ENCODE measurements at places on chromosomes 2 and 18.

DNA sequence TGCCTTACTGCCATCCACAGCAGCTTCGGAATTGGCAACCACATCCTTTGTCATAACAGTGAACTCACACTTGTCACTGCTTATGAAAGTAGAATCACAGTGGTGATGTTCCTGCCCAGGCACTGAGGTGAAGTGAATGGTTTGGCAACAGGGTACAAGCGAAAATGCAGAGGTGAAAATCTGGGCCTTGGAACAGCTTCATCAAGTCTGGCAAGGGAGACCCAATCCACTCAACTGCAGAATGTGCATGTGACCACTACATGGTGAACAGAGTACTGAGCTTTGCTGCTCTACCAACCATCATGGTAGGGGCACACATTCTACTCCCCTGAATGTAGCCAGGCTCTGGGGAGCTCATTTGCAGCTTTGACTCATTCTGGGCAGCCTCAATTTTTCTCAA, 15.0 kb upstream of the SKA1 start:
- H3K27me3 ChIP-seq: peaks cover 37% of the 10 kb centered on the region
- DNase-seq: no peak
- H3K36me3 ChIP-seq: no peaks in the 10 kb centered on the region
- no peak overlapping the region for H3K27ac ChIP-seq
- no peak overlapping the region for H3K4me3 ChIP-seq

- H3K4me1 ChIP-seq: no peaks in the 10 kb centered on the region
- DNase-seq: no peak
- no peaks in the 10 kb centered on the region for H3K27me3 ChIP-seq
- no peak overlapping the region for H3K27ac ChIP-seq
Observed at GRCh38 chr2:55395724-55396605, 23.7 kb downstream of the CCDC88A start.

DNA sequence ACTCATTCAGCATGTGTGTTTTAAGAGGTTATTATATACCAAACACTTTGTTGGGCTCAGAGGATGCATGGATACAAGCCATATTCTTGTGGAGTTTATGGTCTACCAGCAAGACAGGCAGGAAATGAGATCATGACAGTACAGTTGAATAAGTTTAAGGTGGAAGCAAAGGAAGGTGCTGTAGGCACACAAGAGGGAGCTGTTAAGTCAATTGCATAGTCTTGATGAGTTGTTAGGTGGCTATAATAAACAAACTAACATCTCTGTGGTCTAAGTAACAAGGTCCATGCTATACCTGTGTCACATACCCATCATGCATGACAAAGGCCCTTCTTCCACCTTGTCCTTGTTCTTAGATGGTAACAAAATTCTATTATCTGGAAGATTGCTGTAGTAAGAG, 538.3 kb downstream of the CNTNAP5 start:
- no peak overlapping the region for H3K27ac ChIP-seq
- no peak for DNase-seq
- H3K4me3 ChIP-seq: no peak overlapping the region

DNA sequence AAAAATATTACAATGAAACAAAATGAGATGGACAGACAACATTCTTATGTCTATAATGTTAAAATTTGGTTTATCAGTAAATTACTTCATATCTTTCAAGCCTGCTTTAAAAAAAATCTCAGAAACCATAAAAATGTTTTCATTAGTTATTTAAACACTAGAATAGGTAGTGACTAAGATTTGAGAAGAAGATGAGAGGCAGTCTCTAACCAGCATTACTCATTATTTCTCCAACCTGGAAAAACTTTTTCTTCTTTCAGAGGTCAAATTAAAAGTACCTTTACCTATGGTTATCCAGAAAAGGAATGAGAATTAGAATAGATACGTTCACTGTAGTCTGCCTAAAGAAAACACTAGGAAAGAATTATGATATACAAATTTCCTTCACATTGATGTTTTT, 50.3 kb downstream of the IKZF2 start:
- H3K4me1 ChIP-seq: peaks cover 9% of the 10 kb centered on the region
- H3K27ac ChIP-seq: no peak overlapping the region
- no peaks in the 10 kb centered on the region for H3K36me3 ChIP-seq
- no peak for DNase-seq
- no peak overlapping the region for H3K4me3 ChIP-seq

DNA sequence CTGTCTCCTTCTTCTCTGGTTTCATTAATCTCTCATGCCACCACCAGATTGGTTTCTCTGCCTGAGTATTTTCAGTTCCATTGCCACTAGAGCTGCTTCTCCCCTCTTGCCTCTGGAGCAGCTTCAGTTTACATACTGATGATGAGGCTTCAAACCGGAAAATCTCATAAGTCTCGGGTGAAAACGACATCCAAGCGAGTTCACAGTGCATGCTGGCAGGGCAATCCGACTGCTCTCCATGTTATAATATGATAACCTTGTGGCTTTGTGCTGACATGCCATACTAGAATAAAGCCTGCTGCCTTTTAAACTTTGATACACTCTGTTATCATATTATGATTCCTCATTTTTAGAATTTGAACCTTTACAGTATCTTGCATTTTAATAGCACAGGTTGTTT, 153.5 kb downstream of the PRPF40A start:
- no peaks in the 10 kb centered on the region for H3K4me1 ChIP-seq
- H3K4me3 ChIP-seq: no peak overlapping the region
- no peaks in the 10 kb centered on the region for H3K36me3 ChIP-seq
- no peak overlapping the region for H3K27ac ChIP-seq
- no peaks in the 10 kb centered on the region for H3K27me3 ChIP-seq
- DNase-seq: no peak

DNA sequence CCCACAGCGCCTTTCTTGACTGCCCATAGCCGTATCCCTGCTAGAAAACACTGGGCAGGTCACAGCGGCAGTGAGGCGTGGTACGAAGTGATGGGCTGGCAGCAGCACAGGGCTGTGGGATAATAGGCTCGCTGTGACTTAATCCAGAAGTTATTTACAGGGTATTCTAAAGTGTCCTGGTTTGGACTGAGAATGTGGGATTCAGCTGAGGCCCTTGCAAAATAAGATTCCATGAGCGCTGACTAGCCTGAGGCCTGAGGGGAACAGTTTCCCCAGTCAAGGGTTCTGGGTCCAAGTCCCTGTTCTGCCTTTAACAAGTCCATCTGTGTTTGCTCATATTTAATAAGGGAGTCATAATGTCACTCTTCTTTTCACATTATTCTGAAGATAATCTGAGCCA, 34.6 kb downstream of the SETBP1 start:
- H3K4me1 ChIP-seq: peaks cover 27% of the 10 kb centered on the region
- H3K4me3 ChIP-seq: no peak overlapping the region
- no peak for DNase-seq
- peaks cover 2% of the 10 kb centered on the region for H3K36me3 ChIP-seq
- peaks cover 73% of the 10 kb centered on the region for H3K27me3 ChIP-seq

- no peaks in the 10 kb centered on the region for H3K36me3 ChIP-seq
- H3K4me1 ChIP-seq: no peaks in the 10 kb centered on the region
- H3K4me3 ChIP-seq: no peak overlapping the region
- DNase-seq: no peak
- no peaks in the 10 kb centered on the region for H3K27me3 ChIP-seq
- no peak overlapping the region for H3K27ac ChIP-seq
Observed at GRCh38 chr2:71562518-71562917, 109.2 kb downstream of the DYSF start.

- no peaks in the 10 kb centered on the region for H3K36me3 ChIP-seq
- peaks cover 6% of the 10 kb centered on the region for H3K4me1 ChIP-seq
Observed at GRCh38 chr2:99066075-99066958, 75.2 kb upstream of the C2orf15 start.

- H3K36me3 ChIP-seq: peaks cover 17% of the 10 kb centered on the region
- H3K27ac ChIP-seq: no peak overlapping the region
- no peak overlapping the region for H3K4me3 ChIP-seq
- DNase-seq: no peak
- H3K27me3 ChIP-seq: no peaks in the 10 kb centered on the region
Observed at GRCh38 chr2:69810550-69810949, 18.9 kb upstream of the GMCL1 start.

DNA sequence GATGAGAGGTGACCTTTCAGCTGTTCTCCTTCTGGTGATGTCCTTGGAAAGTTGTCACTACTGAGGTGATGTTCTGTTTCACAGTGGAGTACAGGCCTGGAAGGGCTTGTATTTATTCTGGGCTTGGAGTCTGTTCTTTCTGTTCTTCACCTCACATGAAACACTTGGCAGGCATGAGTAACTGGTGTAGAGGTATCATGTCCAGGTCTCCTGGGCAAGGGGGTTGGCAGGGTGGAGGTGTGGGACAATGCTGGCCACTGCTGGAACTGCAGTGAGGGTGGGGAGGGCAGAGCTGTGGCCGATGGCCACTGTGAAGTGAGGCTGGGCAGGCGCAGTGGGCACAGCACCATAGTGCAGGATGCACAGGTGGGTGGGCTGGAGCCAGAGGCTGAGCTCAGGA, 35.4 kb downstream of the PLEKHB2 start:
- H3K27ac ChIP-seq: no peak overlapping the region
- no peaks in the 10 kb centered on the region for H3K27me3 ChIP-seq
- DNase-seq: no peak
- H3K4me3 ChIP-seq: no peak overlapping the region
- H3K4me1 ChIP-seq: peaks cover 4% of the 10 kb centered on the region
- H3K36me3 ChIP-seq: peaks cover 43% of the 10 kb centered on the region

DNA sequence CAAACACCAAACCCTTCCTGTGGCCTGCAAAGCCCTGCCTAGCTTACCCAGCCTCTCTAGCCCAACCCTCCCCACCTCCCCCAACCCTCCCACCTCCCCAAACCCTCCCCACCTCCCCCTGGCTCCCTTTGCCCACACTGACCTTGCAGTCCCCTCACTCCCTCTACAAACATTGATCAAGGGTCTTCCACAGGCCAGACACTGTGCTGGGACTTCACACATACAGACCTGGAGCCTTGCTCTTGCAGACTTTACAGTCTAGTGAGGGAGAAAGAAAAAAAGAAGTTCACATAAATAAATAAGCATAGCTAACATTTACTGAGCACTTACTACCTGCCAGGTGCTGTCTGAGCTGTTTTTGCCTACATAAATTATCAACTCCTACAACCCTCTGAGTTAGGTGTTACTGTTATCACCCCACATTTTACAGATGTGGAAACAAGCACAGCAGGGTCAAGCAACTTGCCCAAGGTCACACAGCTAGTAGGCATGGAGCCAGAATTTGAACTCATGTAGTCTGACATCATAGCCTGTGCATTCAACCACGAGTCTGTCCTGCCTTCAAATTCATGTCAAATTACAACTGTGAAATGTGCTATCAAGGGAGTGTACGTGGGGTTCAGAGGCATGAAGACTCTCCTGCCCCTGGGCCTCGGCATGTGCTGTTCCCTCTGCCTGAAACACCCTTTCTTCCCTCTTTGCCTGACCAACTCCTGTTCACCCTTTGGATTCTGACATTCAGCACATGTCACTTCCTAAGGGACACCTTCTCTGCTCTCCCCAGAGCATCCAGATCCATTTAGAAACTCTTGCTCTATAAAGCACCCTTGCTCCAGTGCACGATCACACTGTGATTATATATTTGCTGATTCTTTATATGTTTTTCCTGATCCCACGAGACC, 209.9 kb downstream of the TNS1 start:
- no peak for DNase-seq
- no peaks in the 10 kb centered on the region for H3K36me3 ChIP-seq
- no peak overlapping the region for H3K27ac ChIP-seq
- H3K27me3 ChIP-seq: no peaks in the 10 kb centered on the region
- no peak overlapping the region for H3K4me3 ChIP-seq

DNA sequence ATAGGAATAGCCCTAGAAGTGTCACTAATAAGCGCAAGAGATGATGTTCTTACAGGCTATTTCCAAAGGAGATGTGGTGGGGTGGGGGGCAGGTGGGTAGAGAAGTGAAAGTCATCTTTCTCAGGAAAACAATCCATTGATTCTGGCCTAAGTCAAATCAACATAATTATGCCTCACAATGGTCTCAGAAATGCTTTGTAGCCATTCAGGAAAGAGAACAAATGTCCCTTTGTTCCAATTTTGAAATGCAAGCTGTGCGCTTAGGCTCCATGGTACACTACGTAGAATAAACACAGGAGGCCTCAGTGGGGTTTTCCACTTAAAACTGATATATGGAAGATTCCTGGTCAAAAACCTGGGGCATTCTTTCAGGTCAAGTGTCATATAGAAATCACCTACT, 529.9 kb upstream of the KLHL29 start:
- H3K4me3 ChIP-seq: no peak overlapping the region
- no peaks in the 10 kb centered on the region for H3K36me3 ChIP-seq
- no peaks in the 10 kb centered on the region for H3K4me1 ChIP-seq
- no peak for DNase-seq

GRCh38 chr2:216694082-216694825, 1.1 kb downstream of the IGFBP5 start:
- no peak overlapping the region for H3K27ac ChIP-seq
- H3K4me3 ChIP-seq: peak overlapping the region; percentile 60
- H3K36me3 ChIP-seq: no peaks in the 10 kb centered on the region
- peaks cover 36% of the 10 kb centered on the region for H3K4me1 ChIP-seq
- H3K27me3 ChIP-seq: no peaks in the 10 kb centered on the region

DNA sequence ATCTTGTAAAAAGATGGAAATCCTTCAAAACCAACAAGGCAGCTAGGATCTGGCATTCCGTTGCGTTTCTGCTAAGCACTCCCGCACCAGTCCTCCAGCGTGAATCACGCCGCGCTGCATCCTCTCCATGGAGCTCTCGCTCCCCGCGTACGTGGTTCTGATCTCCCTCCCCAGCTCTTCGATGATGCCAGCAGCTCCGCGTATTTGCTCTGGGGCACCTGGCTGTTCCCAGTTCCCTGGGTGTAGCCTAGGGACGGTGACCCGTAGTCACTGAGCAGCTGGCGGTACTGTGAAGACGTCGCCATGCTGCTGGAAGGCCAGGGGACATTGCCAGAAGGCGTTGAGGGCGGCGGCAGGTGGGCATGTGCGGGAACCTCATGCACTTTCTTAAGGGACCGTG, 407.5 kb downstream of the RNF144A start:
- H3K36me3 ChIP-seq: no peaks in the 10 kb centered on the region
- no peaks in the 10 kb centered on the region for H3K4me1 ChIP-seq
- H3K27ac ChIP-seq: no peak overlapping the region
- no peaks in the 10 kb centered on the region for H3K27me3 ChIP-seq

- H3K4me1 ChIP-seq: no peaks in the 10 kb centered on the region
- no peak overlapping the region for H3K27ac ChIP-seq
- no peaks in the 10 kb centered on the region for H3K36me3 ChIP-seq
- H3K4me3 ChIP-seq: no peak overlapping the region
Observed at GRCh38 chr2:228703152-228703551, 521.7 kb upstream of the SPHKAP start.

DNA sequence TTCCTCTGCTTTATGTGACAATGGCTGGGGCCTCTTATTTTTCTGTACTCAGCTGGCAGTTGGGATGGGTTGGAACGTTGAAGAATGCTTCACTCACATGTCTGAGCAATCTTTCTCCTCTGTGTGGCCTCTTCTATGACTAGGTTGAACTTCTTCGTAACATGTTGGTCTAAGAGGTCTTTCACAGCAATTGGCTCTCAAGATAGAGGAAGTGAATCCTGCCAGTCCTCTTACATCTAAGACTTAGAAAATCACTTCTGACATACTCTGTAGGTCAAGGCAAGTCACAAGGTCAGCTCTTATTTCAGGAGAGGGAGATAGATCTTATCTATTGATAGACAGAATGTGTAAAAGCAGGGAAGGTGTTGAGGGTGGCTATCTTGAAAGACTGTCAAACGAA, 174.1 kb downstream of the NYAP2 start:
- DNase-seq: no peak
- H3K27ac ChIP-seq: no peak overlapping the region
- H3K4me3 ChIP-seq: no peak overlapping the region

GRCh38 chr2:200767111-200767885, 44.4 kb upstream of the BZW1 start:
- no peak for DNase-seq
- H3K36me3 ChIP-seq: no peaks in the 10 kb centered on the region
- H3K4me3 ChIP-seq: no peak overlapping the region
